ENCODE measurements at places on chromosomes 5 and 9. TPM values are rescaled to one million over a fixed set of nuclear protein-coding genes. Genes with fewer than 3 reads are reported as not detected.

DNA sequence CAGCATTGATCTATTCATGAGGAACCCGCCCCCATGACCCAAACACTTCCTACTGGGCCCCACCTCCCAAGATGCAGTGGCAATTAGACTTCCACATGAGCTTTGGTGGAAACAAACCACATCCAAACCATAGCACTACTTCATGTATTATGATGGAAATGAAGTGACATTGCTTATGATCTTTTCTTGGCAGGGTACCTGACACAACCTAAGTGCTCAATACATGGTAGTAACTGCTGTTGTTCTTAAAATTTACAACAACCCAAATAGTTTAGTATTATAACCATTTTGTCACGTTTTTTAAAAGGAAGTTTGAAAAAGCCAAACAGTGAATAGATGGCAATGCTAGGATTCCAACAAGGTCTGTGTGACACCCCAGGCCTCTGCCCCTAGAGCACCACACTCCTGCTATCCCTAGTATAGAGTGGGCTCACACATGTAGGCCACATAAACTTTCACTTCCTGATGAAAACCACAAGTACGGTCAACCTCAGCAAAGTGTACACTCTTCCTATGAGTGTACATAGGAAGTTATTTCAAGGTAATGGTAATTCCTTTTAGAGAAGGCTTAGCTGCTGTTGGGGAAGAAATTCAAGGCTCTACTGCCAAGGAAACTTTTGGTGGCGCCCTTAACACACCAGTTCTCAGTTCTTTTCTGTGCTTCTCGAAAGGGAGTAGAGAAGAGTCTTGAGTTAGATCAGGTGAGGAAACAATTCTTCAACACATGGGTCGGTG, 97.6 kb downstream of the ARSB start:
- no peak for DNase-seq

DNA sequence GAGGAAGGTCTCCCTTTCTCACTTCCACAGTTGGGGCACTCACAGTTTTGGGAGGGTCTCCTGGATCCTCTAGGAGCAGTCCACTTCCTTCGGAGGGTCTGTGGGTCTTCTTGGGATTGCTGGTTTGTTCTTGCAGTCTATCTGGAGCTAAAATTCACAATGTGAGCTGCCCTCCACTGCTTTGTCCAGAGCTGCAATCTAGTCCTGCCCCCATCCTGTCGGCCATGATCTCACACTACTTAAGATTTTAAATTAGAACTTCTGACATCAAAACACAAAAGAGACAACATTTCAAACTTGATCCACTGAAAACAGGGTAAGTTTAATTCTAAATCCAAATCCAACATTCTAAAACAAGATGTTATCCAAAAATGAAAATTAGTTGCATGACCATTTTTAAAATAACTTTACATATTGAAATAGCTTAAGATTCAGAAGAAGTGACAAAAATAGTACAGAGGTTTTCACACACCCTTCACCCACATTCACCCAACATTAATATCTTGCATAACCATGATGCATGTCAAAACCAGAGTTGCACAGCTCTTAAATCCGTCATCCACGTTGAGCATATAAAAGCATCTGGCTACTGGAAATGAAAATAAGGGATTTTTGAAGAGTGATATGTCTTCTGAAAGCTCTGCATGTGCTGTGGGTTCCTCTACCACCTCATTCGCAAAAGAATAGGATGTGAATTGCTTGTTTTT, 113.7 kb upstream of the EPB41L4A start:
- no peak for DNase-seq

DNA sequence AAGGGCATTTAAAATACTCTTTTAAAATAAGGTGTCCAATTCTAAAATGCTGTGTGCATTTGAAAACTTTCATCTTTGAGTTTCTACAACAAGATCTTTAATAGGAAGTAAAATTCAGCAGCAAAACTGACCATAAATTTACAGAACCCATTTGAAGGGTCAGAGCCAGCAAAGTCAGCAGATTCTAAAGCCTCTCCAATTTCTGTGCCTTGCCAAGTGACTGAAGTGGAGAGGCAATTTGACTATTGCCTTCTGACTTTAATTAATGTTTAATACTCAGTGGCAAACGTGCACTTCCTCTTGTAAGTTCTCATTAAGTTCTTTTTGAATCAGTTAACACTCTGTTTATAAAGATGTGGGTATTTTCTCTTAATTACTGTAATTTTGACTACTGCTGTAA, 155.2 kb downstream of the BAAT start:
- DNase-seq: no peak

DNA sequence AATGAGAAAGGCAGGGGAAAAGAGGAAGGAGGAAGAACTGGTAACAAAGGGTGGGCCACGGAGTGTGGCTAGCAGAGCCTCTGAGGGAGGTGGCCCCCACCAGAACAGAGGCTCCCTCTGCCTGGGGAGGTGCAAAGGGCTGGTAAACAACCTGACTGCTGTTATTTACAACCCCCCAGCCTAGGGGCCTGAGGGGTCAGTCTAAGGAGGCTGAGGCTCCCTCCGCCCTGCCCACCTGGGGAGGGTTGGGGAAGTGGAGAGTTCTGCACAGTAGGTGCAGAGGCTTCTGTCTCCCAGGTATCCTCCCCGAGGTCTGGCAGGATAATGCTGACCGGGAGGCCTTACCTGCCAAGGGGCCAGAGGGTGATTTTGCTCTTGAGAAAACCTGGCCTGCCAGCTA, 35.6 kb upstream of the SMU1 start:
- DNase-seq: no peak

DNA sequence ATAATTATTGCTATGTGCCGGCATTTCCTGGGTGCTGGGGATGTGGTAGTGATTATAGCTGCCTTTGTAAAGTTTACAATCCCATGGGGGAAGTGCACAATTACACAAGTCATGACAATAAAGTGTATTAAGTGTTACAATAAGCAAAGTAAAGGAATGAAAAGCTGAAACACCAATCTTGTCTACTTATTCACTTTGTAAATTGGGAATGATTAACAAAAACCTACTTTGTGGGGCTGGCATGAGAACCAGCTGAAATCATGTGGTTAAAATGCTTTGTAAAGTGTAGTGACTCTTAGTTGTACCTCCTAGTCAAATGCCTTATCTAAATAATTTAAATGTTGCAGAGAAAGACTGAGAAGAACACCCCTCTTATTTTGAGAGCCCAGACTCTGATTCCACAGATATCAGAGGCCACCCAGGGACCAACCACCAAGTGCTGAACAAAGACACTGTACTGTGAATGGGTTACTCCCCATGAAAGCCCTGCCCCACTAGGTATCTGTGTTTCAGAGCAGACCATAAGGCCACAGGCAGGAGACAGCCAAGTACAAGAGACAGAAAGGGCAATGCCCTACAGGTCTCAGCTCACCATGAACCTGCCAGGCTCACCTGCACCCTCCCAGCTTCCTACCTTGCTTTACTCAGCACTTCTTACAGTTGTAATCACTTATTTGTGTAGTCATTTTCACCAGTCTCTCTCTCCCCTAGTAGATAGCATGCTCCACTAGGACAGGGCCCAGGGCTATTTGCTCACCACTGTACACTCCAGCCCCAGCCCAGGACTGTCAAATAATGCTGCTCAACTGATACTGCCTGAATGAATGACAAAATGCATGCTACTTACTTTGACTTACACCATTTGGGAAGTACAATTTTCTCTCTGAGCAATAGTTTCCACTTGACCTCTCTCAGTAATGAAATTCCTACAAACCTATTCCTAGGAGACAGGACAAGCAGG, 101.6 kb upstream of the APC start:
- no peak for DNase-seq

DNA sequence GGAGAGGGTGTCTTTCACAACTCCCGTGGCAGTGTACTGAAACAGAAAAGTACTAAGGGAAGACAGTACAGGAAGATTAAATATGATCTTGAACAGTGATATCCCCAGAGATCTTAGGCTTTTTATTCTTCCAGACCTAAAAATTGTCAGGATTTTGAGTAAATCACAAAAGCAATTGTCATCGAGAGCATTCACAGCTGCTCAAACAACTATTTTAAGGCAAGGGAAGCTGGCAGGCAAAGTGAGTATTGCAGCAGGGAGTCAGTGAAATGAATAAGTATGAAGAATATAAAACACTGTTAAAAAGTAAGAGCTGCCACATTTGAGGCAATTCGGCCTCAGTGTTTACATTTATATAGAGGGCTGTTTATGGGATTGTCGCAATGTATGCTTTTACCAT, 479.0 kb downstream of the CAAP1 start:
- no peak for DNase-seq

DNA sequence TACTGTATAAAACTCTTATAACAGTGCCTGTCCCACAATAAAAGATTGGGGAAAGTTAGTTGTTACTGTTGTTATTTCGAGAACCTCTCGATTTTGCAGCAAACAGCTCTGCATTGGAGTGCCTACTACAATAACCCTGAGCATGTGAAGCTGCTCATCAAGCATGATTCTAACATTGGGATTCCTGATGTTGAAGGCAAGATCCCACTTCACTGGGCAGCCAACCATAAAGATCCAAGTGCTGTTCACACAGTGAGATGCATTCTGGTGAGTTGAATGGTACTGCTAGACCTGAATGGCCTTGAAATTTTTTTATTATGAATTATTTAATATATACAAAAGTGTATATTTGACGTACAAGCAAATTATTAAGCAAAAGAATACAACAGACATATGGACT, 123.2 kb downstream of the TEX10 start:
- DNase-seq: no peak

DNA sequence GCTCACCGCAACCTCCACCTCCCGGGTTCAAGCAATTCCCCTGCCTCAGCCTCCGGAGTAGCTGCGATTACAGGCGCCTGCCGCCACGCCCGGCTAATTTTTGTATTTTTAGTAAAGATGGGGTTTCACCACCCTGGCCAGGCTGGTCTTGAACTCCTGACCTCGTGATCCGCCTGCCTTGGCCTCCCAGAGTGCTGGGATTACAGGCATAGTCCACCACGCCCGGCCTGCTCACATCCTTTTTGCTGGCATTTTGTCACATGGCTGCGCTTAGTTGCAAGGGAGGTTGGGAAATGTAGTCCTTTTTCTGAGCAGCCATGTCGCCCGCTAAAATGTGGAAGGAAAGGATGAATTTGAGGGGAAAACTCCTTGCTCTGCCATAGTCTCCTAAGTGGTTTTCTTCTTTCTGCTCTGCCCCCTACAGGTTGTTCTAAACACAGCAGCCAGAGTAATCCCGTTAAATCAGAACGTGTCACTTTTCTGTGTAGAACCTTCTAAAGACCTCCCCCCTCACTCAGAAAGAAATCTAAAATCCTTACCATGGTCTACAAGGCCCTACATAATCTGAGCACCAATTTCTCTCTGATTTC, 57.8 kb upstream of the HSPA9 start:
- DNase-seq: peak; percentile 75

DNA sequence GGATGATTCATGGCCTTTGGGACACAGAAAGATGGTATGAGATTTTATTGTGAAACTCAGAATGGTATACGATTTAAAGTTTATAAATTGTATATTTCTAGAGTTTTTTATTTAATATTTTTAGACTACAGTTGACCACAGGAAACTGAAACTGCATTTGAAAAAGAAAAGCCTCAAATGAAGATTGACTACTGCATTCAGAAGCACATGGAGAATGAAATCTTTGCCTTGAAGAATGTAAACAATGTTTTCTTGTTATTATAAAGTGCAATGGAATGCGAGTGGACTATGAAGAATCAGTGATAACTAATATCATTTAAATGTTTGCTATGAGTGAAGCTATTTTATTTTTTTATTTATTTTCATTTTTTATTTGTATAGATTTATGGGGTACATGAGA, 169.1 kb upstream of the CDH18 start:
- DNase-seq: no peak

- no peak for DNase-seq
Observed at GRCh38 chr5:61808091-61808490, 476.0 kb downstream of the ZSWIM6 start.

GRCh38 chr9:121566481-121567465, 67.1 kb upstream of the GGTA1 start:
- no peak for DNase-seq

DNA sequence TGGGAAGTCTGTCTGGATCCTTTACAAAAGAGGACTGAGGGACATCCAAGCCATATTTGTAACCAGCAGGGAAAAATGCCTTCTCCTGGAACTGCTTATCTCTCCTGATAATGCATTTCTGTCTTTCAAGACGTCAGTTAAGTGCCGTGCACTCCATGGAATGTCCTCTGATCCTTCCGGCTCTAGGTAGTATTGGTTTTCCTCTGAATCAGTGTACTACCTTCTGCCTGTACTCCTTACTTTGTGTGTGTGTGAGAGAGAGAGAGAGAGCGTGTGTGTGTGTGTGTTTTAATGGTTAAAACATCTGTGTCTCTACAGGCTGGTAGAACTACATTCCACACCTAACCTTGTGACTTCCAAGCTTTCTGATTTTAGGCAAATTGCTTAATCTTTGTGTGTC, 89.9 kb downstream of the PIP5K1B start:
- DNase-seq: no peak

- DNase-seq: no peak
Observed at GRCh38 chr9:134068744-134069479, 1.1 kb upstream of the BRD3 start.

- no peak for DNase-seq
Observed at GRCh38 chr9:21974722-21975409, 19.3 kb downstream of the CDKN2A start.

- DNase-seq: no peak
Observed at GRCh38 chr9:32265037-32265436, 119.4 kb upstream of the ACO1 start.

DNA sequence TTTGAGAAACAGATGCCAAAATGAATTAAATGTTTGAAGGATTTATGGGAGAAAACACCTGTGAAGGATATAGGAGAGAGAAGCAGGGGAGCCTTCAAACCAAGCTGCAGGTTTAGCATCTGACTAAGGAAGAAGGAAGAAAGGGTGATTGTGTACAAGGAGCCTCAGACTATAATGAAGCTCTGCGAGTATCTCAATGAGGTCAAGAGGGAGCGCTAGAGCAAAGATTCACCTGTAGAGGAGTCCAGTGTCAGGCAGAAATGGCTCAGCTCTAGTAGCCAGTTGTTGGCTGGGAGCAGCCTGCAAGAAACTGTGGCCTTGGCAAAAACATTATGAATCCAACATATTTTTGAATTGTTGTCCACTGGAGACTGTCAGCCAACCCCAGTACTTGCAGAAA, 20.0 kb upstream of the GHR start:
- DNase-seq: no peak

DNA sequence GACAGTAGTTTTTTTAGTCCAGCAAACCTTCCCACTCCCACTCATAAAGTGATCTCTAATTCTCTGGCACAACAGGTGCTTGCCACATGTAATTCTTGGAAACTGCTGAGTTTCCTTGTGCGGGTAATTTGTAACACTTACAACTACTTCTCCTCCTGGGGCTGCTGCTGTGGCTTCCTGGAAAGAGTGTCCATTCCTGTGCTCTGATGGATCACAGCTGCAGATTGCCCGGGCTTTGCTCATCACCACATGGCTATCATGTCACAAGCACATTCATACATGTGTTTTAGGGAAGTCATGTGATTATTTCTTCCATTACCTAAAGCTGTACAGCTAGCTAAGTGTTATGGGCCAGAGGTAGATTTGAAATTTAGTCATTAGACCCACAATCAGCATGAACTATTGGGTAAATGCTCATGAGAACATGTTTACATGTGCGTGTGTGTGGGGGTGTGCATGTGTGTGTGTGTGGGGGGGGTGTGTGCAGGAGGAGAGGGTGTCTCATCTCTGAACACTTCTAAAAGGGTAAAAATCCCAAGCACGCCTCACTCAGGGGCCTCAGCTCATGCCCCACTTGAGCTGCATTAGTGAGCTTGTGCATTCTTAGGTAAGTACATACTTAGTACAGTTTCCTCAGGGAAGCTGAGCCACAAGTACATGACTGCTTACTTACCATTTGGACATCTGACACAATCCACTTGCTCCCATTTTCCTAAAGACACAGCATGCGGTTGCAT, 118.1 kb upstream of the CCDC112 start:
- DNase-seq: no peak

Gene EPB41L4A
- 0.87 TPM for total RNA-seq

Gene FOXB2
- not detected for total RNA-seq

Gene ZBED3
- total RNA-seq: 0.90 TPM

Gene RASGEF1C
- total RNA-seq: not detected

Measured in H4 (cell line).